Neural progenitor cell (in vitro differentiated cells): ENCODE measurements at places on chromosomes 7 and 10.

DNA sequence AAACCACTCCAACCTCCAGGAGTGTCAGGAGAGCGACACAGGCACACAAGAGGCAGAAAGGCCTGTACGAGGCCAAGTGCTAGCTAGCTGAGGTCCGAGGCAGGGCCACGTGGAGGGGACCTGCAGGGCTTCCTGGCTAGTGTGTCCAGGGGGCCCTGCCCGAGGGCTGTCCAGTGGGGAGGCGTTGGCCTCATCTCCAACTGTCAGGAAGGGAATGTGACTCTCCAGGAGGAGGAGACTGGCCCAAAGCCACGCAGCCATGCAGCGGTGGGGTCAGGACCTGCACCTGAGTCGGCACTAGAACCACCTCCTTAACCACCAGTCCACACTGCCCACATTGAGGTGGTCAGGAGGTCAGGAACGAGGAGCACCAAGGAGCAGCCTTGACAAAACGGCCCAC is 32.3 kb upstream of the FXYD4 start:
- no peak for DNase-seq

DNA sequence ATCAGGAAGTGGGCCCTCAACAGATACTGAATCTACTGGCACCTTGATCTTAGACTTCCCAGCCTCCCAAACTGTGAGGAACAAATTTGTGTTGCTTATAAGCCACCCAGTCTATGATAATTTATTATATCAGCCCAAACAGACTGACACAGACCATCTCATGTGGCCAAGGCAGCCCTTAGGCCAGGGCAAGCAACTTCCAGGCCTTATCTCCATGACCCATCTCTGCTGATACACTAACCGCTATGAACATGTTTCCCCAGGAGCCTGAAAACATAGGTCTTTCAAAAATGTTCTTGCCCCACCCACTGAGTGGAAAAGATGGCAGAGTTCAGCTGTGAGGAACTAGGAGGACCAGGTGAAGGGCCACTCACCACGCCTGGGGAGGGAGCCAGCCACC is 3.2 kb upstream of the BLOC1S2 start:
- no peak for DNase-seq

DNA sequence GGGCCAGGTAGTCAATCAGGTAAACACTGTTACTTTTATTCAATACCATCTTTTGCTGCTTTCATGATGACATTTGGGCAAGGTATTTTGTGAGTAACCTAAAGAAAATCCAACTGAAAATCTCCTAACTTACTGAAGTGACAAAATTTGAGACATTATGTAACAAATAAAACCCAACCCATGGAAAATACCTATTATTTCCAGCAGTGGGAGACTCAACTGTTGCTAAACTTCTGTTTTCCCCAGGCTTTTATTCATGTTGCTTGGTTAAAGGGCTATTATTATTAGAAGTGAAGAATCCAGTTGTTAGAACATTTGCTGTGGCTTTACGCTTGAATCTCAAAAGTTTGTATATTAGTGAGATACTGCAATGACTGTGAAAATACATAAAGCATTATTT is 215.9 kb downstream of the MDFIC start:
- no peak for DNase-seq

GRCh38 chr10:15486404-15486803 is 115.3 kb upstream of the FAM171A1 start:
- DNase-seq = no peak

GRCh38 chr7:6571160-6571779 is 6.0 kb upstream of the ZDHHC4 start:
- DNase-seq = no peak

- DNase-seq = no peak
These were observed 137.6 kb upstream of the TMEM72 start for GRCh38 chr10:44773565-44773964.

- no peak for DNase-seq
These were observed 1153.4 kb upstream of the POT1 start for GRCh38 chr7:126083014-126083413.

GRCh38 chr10:69647126-69647525 is 17.1 kb downstream of the FAM241B start:
- DNase-seq = no peak

GRCh38 chr7:44210107-44210506 is 9.3 kb downstream of the YKT6 start:
- no peak for DNase-seq

DNA sequence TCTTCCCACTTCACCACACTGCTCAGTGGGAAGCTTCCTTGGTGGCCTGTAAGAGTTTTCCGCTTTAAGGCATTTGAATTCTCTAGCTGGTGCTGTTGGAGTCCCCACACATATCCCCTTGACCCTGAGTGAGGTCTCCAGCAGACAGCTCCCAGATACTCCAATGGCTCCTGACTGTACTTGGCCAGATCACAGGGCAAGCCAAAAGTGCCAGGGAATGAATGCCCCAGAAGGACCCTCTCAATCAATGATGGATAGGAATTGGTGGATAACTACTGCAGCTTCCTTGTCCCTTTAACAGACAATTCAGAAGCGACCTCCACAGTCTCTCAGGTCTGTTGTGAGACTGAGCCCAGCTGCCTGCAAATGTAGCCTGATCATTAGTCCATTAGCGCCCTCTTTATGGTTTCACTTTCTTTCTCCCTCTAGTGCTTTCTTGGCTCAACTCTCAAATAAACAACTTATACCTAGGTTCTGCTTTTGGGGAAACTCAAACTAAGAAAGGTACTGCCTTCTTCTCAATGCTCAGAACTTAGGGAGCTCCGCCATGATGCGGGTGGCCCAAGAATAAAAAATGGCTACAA is 283.0 kb downstream of the TCF7L2 start:
- no peak for DNase-seq

DNA sequence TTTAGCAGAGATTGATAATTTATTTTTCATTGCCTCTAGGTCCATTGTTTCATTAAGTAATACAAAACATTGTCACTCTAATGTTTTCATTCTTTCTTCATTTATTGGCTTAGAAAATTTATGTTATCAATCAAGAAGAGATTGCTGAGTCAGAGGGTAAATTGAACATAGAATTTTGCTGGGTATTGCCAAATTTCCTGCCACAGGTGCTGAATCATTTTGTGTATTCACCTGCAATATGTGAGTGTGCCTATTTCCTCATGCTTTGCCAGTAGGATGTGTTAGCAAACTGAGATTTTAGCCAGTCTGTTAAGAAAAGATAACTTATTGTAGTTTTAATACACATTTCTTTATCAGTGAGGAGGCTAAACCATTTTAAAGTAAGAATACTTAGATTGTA is 38.0 kb downstream of the MARCHF5 start:
- no peak for DNase-seq

- DNase-seq = peak; percentile 64
These were observed 69.4 kb upstream of the FZD1 start for GRCh38 chr7:91194841-91195240.

DNA sequence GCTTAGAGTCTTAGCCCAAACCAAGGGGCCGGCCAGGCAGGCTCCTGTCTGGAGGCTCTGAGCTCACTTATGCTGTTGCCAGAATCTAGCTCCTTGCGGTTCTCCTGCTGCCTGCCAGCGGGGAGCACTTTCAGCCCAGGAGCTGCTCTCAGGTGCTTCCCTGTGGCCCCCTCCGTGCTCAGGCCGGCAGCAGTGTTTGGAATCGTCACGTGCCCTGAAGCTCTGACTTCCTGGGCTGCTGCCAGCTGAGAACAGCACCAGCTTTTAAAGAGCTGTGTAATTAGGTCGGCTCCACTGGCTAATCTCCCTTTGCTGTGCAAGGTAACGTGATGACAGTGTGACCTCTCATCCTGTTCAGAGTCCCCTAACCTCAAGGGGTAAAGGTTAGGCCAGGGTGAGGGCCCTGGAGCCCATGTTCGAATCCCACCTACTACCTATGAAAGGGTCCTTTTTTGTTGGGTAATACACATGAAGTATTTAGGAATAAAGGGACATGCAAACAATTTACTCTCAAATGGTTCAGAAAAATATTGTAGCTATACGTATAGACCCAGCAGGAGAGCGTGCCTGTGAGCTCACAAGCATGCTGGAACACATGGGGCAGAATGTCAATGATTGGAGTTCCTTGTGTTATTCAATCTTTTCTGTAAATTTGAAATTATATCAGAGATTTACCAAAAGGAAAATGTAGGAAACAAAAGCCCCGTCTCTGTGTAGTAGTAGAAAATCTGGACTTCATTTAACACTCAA is 16.6 kb downstream of the ZNF862 start:
- DNase-seq = peak; percentile 80

DNA sequence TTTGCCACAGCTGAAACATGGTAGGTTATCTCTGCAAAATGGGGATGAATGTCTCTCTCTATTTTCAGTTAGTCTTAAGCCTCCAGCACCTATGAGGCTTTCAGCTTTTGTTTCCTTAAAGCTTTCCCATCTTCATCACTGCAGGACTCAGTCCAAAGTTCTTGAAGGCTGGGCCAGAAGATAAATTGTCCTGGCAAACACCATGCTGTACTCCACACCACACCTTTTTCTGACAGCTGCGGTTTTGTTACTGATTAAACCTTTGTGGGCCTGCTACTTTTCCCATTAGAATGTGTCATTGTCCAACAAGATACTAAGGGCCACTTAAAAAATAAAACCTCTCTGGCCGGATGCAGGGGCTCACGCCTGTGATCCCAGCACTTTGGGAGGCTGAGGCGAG is 87.2 kb upstream of the A1CF start:
- no peak for DNase-seq

GRCh38 chr7:83410989-83411591 is 237.8 kb downstream of the SEMA3E start:
- DNase-seq = peak; percentile 74

DNA sequence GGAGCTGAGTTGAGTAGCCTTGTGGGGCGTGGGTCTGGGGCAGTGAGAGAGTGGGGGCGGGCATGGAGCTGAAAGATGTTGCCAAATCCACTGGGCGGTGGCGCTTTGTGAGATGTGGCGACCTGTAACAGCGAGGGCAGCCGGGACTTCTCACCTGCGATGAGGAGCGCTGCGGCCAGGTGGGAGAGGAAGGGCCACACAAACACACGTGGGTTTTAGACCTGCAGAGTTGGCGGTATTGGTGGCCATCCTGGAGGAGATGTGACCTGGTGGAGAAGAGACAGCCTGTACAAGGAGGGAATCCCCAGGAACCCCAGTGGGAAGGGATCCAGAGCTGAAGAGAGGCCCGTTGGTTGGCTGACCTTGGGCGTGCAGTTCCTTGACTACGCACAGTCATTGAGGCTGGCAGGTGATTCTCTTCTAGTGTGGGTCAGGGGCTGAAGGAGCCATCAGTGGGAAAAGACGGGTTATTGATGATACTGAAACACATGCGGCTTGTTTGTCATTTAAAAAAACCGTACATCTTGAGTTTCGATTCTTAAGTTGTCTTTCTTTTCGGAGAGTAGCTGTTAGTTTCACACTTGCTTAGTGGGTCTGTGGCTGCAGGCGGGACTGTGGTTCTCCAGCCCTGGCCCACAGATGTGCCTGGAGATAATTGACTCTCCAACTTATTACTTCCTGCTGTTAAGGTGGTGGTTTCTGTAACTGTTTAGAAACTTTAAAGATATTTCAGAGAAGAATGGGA is 2.4 kb downstream of the CHST12 start:
- DNase-seq = no peak

DNA sequence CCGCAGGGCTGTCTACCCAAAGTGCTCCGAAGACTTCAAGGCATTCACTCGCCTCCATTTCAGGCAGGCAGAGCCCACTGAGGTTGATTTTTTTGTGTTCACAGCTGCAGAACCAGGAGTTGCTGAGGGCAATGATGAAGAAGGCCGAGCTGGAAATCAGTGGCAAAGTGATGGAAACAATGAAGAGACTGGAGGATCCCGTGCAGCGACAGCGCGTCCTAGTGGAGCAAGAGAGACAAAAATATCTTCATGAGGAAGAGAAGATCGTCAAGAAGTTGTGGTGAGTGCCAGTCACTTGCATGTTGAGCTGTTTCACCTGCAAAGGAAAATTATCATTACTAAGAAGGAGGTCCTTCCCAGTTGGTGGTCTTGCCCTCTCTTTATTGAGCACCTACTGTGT is 210.5 kb downstream of the ARHGAP21 start:
- peak; percentile 59 for DNase-seq

- DNase-seq = no peak
These were observed 1276.3 kb upstream of the AUTS2 start for GRCh38 chr7:68321776-68322496.

DNA sequence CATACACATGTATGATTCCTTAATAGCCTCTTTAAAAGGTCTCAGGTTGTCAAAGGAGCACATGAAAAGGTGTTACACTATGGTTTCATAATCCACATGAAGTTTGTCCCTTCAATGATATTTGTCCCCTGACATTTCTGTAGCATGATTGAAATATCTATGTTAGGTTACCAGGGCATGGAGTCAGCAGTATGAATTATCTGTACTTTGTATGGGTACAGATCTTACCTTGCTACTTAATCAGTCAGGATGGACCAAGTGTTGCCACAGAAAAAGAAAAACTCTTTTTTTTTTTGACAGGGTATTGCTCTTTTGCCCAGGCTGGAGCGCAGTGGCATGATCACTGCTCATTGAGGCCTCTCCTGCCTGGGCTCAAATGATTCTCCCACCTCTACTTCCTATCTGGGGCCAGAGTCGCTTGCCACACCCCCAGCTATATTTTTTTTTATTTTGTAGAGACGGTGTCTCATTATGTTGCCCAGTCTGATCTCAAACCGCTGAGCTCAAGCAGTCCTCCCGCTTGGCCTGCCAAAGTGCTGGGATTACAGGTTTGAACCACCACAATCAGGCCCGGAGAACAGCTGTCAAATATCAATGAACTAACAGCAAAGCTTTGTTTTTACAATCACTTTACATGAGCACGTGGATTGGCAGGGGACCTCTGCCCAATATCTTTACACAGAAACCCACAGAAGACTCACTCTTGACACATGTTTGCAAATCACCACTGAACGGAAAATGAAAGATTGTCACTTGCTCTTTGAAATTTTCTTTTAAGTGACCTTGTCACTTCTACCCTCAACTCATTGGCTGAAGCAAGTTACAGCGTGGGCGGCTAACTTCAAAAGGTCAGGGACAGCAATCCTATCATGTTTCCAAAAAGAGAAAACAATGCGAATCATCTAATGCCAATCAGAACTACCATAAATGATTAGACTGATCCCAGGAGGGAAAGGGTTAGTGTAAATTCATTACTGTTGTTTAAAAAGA is 140.2 kb downstream of the PRKG1 start:
- DNase-seq = no peak

DNA sequence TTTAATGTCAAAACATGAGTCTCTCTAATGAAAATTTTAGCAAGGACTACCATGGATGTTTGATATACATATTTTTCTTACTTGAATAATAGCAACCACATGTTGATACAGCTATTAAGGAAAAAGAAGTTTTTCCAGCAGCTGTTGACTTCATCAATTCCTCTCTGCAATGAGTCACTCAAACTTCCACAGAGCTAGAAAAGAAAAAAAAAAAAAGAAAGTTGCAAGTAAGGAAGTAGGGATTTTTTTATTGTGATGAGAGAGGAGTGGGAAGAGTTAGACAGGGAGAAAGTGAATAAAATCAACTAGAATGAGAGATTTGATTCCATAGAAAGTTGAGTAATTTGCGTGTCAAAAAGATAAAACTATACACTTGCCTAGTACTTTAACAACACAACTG is 46.2 kb downstream of the CAV1 start:
- DNase-seq = no peak

DNA sequence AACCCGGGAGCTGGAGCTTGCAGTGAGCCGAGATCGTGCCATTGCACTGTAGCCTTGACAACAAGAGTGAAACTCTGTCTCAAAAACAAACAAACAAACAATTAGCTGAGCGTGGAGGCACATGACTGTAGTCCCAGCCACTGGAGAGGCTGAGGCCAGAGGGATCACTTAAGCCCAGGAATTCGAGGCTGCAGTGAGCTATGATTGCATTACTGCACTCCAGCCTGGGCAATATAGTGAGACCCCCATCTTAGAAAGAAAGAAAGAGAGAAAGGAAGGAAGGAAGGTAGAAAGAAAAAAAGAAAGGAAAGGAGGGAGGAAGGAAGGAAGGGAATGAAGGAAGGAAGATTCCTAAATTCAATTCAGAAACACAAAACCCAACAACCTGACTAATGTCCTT is 141.3 kb upstream of the TNRC18 start:
- no peak for DNase-seq
